ENCODE measurements at places on chromosomes 13 and 19.

DNA sequence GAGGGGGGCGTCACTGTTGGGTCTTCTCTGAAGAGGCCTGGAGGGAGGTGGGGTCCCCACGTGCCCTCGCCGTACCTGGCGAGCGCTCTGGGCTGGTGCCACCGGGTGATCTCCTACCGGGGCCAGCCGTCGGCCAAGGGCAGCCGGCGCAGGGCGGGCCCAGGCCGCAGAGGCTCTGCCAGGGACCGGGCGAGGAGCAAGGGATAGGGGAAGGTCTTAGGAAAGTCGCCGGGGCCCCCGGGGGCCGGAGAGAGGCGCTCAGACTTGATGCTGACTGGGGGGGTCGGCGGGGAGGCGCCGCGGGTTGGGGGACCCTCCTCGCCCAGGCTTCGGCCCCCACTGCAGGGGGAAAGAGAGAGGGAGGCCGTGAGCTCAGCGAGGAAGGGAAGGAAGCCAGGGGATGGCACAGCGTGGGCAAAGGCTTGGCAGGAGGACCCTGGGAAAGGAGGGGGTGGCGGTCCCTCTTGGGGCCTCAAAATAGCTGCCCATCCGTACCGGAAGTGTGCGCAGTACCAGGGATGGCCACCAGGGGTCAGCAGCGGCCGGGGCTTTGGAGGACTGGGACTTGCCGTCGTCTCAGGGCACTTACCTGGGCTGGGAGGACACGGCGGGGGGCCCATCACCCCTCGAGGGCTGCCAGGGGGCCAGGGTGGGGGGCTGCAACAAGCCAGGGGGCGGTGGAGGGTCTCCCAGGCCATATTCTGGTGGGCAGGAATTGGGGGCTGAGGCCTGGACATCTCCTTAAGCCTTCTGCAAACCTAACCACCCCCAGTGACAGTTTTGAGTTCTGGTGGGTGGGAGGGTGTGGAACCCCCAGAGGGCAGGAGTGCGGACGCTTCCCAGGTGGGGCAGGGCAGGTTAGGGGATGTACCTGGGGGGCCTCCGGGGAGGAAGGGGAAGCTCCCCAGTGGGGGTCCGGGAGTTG lies 7.7 kb upstream of the TMEM161A start:
- peak; percentile 39 for DNase-seq

DNA sequence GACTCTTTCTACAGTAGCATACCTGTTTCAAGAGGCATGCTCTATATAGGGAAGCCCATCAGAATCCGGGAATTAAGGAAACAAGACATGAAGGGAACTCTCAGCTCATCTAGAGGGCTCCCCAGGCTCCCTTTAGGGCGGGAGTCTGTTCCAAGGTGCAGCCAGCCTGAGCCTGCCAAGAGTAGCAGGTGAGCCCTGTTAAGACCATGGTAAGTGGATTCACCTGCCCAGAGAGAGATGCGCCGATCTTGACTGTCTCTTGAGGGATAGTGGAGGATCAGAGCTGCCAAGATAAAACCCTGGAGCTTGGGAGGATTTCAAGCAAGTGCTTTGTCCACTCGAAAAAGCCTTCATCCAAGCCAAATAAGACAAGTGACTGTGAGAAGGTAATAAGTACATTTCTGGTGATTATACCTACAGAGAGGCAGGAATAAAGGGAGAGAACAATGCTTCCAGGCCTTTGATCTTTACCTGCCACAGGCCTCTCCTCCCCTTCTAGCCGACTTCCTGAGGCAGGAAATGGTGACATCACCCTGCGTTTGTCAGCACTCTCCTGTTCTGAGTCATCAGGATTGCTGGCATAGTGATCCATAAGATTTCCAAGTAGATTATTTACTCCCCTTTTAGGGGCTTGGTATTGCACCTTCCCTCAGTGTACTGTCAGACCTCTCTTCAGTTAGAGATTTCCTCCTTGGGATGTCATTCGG lies 31.5 kb downstream of the KLF5 start:
- DNase-seq: no peak

GRCh38 chr19:4977299-4978174 lies 8.6 kb downstream of the KDM4B start:
- no peak for DNase-seq

- no peak for DNase-seq
Measured at GRCh38 chr19:5984600-5984999, 6.7 kb upstream of the RANBP3 start.

DNA sequence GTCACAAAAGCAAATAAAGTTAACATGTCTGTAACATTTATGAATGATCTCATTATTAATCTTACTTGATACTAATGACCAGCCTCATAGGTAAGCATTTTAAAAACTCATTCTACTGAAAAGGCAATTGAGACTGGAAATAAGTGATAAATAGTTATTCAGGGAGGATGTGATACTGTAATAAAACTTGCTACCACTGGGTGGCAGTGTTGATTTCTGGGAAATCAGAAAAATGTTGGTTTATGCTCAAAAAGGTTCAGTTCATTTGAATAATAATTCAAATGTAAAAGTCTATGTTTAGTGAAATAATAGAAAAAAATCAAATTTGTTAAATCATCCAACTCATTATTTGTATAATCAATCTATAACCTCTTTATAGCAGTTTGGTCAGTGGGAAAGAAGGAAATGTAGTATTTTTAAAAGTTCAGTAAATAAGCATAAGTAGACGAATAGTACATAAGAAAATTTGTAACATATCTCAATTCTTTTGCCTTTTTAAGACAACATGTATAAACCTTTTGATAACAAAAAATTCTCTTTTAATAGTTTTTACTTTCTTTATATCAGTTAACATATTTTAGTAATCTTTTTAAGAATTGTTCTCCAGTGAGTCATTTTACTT lies 9.6 kb downstream of the ABHD13 start:
- no peak for DNase-seq

GRCh38 chr13:27250833-27251165 lies 559 bp upstream of the RPL21 start:
- DNase-seq: no peak

DNA sequence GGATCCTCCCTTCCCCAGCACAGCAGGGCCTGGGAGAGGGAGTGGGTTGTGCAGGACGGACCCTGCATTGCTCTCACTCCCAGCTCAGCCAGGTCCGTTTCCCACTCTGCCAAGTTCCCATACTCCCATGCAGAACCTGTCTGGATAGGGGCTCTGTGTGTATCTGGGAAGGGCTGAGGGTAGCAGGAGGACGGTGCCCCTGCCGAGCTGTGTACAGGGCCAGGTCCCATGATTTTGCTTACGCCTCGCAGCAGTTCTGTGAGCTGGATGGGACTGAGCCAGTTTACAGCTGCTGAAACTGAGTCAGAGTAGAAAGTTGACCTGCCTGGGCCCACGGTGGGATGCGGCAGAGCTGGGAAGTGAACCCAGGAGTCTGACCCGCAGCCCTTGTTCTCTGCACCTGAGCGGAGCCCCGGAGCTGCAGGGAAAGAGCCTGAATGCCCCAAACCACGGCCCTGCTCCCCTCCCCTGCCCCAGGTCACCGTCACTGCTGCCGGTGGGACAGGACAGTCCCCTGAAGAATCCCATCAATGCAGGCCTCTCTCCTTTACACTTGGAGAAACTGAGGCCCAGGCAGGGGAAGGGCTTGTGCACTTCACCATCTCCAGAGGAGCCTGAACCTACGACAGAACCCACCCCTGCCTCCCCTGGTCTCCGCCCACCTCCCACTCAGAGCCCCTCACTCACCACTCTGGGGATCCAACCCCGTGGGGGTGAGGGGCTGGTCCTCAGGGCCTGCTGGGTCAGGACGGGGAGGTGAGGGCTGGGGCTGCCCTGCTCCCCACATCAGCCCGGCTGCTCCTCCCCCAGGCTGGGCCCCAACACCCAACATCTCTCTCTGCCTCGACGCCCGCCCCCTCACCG lies 3.5 kb downstream of the LILRB5 start:
- DNase-seq: no peak

DNA sequence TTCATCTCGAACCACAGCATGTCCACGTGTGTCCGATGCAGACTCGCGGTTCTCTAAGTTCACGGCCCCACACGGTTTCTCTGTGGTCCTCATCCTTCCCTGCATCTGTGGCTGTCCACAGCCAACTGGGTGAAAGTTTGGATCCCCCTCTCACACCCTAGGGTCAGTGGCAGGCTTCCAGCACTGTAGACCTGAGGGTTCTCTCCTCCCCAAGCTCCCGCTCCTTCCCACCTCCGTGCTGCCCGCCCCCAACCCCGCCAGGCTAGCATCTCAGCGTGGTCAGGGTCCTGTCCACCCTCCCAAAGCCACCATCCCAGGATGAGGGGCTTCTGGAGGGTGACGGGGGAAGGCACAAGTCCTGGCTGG lies 3.0 kb downstream of the ANGPTL4 start:
- DNase-seq: no peak

DNA sequence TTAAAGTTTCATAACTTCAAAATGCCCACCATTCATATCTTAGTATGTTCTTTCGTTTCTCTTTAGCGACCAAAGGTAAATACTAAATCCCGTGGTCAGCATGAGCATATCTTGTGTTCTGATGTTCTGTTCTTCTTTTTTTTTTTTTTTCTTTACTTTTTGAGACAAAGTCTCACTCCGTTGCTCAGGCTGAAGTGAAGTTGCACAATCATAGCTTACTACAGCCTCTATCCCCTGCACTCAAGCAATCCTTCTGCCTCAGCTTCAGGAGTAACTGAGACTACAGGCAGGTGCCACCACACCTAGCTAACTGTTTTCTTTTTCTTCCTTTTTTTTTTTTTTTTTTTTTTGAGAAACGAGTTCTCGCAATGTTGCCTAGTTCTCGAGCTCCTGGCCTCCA lies 60.9 kb upstream of the ATP12A start:
- DNase-seq: no peak

DNA sequence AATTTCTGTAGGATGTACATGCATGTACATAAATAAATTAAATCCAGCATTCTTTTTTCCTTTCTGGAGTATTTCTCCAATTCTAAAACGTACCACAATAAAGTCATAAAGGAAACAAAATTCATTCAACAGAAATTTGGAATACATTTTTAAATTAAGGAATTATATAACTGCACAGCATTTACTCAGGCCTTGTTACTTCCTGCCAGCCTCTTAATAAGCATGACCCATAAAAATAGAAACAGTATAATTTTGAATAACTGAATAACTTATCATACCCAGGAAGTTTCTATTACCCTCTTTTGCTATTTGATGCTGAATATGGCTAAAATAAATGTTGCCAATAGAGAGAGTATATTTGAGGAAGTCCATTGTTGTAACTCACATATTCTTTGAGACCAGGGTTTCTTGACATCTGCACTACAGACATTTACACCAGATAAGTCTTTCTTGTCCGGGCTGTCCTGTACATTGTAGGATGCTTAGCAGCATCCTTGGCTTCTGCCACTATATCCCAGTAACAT lies 178.2 kb downstream of the KLF12 start:
- DNase-seq: no peak

- no peak for DNase-seq
Measured at GRCh38 chr13:41864658-41865057, 96.3 kb downstream of the VWA8 start.

DNA sequence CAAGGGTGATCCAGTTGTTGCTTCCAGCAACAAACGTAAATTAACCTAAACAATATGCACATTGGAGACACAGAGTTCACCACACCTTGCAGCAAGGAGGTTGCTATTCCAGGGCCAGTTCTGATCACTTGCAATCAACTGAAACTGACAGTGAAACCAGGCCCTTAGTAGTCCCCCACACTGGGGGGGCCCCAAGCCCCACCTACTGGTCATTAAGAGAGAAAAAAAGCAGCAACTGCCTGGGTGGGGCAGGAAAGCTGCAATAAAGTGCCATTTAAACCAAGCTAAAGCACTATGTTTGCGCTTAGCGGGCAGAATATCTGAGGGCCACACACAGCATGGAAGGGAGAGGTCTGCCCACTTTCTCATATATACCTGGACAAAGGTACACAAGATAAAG lies 51.5 kb downstream of the ATP7B start:
- DNase-seq: no peak

- no peak for DNase-seq
Measured at GRCh38 chr13:78105656-78106055, 187.0 kb upstream of the EDNRB start.

DNA sequence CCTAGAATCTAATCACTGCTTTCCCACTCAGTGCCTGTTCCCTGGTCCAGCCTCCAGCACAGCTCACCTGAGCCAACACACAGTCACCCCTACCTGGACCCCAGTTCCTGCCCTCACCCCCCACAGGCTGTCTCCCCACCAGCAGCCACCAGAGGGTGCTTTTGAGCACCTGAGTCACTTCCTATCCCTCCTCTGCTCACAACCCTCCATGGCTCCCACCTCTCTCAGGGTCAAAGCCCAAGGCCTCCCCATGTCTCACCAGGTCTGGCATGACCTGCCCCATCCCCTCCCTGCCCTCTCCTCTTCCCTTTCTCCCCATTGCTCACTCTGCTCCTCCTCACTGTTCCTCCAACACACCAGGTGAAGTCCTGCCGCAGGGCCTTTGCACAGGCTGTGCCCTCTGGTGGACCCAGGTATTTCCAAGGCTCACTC lies 7.1 kb upstream of the DPP9 start:
- no peak for DNase-seq

DNA sequence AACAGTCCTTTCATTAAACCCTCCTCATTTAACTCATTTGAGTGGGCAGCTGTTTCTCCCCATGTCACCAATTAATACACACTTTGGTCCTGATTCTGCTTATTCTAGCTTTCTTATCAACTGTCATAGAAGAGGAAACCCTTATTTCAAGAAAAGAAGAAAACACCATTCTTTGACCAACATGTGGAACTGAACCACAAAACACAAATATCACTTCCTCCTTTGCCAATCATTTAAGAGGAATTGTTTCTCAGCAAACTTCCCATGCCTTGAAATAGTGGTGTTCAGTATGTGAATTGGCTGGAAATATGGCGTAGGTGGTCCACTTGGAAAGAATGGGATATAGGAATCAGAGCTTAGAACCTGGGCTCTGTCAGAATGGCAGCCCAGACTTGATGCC lies 20.4 kb downstream of the MBD3L2B start:
- no peak for DNase-seq

- DNase-seq: no peak
Measured at GRCh38 chr13:20550799-20551198, 16.2 kb upstream of the IFT88 start.

- DNase-seq: no peak
Measured at GRCh38 chr13:43428545-43429296, 358.1 kb downstream of the ENOX1 start.

DNA sequence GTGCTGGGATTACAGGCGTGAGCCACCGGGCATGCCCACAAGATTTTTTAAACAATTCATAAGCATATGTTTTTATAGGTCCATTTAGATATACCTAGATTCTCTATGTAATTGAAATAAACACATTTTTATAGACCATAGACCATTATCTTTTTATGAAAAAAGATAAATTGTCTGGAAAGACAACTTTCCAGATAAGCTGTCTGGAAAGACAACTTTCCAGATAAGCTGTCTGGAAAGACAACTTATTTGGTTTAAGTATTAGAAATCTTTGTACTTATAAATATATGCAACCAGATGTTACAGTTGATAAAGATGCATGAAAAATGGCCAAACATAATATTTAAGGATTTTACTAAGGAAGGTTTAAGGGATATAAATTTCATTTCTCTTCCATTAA lies 538.5 kb downstream of the GPC6 start:
- DNase-seq: no peak
